Mesothelial cell of epicardium (in vitro differentiated cells): ENCODE measurements at places on chromosomes 2 and 18. TPM values are rescaled to one million over a fixed set of nuclear protein-coding genes. Genes with fewer than 3 reads are reported as not detected.

DNA sequence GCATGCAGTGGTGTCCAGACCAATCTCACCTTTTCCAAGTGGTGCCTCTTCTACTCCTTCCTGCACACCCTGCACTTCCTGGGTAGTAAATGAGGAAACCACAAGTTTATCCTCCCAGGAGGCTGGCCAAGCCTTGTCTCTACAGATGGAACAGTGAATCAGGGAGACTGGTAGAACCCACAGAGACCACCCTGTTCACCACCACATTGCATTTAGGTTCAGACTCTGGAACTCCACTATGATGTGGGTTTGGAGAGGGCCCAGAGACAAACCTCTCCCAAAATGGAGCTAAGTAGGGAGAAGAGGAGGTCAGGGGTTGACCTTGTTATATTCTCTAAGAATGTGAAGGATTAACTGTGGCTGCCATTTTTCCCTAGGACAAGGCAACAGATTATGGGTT is 102.8 kb upstream of the FZD7 start:
- peaks cover 10% of the 10 kb centered on the region for H3K36me3 ChIP-seq
- no peaks in the 10 kb centered on the region for H3K27me3 ChIP-seq
- no peak overlapping the region for H3K27ac ChIP-seq
- no peak for DNase-seq

Gene MOB1A
- 90.4 to 98.3 TPM (median 96.4 TPM) in 3 replicates for total RNA-seq

- DNase-seq, result no peak
- H3K4me3 ChIP-seq, result no peak overlapping the region
- H3K4me1 ChIP-seq, result no peaks in the 10 kb centered on the region
- H3K27me3 ChIP-seq, result no peaks in the 10 kb centered on the region
- H3K27ac ChIP-seq, result no peak overlapping the region
Measured at GRCh38 chr18:69778680-69779079, 169.0 kb downstream of the CD226 start.

Gene IHH
- total RNA-seq, result 0.18 to 0.62 TPM (median 0.38 TPM) in 3 replicates

GRCh38 chr2:72824224-72824842 is 1.5 kb downstream of the EXOC6B start:
- peaks cover 66% of the 10 kb centered on the region for H3K4me1 ChIP-seq
- DNase-seq, result no peak
- H3K36me3 ChIP-seq, result peaks cover 9% of the 10 kb centered on the region
- peak overlapping the region; percentile 99 for H3K27ac ChIP-seq
- no peaks in the 10 kb centered on the region for H3K27me3 ChIP-seq

- H3K27me3 ChIP-seq, result peaks cover 5% of the 10 kb centered on the region
- H3K36me3 ChIP-seq, result no peaks in the 10 kb centered on the region
- no peak for DNase-seq
- H3K27ac ChIP-seq, result peak overlapping the region; percentile 44
- no peak overlapping the region for H3K4me3 ChIP-seq
Measured at GRCh38 chr2:19474128-19474527, 115.7 kb upstream of the OSR1 start.

DNA sequence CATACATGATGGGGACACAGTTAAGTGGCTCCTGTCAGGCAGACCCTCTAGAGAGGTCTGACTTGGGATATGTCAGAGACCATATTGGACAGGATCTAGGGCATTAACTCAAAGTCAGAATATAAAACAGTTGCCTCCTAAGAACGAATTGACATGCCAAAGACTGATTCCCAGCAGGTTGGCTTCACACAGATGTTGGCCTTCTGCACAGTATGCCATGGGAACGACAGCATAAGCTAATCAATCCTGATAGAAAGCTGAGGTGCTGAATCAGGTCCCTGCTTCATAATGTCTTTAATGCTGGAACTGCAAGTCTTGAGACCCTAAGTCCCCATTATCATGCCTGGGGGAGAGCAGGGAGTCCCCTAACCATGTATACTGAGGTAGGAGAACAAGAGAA is 165.1 kb downstream of the SRBD1 start:
- no peaks in the 10 kb centered on the region for H3K36me3 ChIP-seq
- no peaks in the 10 kb centered on the region for H3K4me1 ChIP-seq
- H3K27me3 ChIP-seq, result no peaks in the 10 kb centered on the region

Gene TANC1
- 132 to 138 TPM (median 134 TPM) in 3 replicates for total RNA-seq

GRCh38 chr2:69212238-69213028 is 174.6 kb downstream of the GFPT1 start:
- no peak for DNase-seq
- peaks cover 16% of the 10 kb centered on the region for H3K36me3 ChIP-seq
- peaks cover 23% of the 10 kb centered on the region for H3K4me1 ChIP-seq
- H3K27me3 ChIP-seq, result no peaks in the 10 kb centered on the region

DNA sequence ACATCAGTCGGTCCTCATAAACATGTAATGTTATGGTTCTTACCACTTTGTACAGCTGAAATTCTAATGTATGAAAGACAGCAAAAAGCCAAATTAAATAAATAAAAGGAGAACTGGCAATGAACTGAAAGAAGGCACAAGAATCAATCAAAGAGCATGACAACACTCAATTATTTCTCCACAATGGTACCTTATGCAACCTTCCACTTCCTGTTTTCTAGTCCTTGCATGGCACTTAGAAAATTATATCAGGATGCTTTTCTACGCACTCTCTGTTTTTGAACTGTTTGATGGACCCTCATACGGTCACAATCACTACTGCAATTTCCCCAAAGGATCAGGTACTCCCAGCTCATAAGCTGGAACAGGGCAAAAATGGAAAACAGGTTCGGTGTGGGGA is 81.6 kb downstream of the EPB41L3 start:
- peaks cover 58% of the 10 kb centered on the region for H3K4me1 ChIP-seq
- H3K36me3 ChIP-seq, result no peaks in the 10 kb centered on the region
- no peak overlapping the region for H3K4me3 ChIP-seq
- H3K27ac ChIP-seq, result no peak overlapping the region
- no peaks in the 10 kb centered on the region for H3K27me3 ChIP-seq
- DNase-seq, result no peak

DNA sequence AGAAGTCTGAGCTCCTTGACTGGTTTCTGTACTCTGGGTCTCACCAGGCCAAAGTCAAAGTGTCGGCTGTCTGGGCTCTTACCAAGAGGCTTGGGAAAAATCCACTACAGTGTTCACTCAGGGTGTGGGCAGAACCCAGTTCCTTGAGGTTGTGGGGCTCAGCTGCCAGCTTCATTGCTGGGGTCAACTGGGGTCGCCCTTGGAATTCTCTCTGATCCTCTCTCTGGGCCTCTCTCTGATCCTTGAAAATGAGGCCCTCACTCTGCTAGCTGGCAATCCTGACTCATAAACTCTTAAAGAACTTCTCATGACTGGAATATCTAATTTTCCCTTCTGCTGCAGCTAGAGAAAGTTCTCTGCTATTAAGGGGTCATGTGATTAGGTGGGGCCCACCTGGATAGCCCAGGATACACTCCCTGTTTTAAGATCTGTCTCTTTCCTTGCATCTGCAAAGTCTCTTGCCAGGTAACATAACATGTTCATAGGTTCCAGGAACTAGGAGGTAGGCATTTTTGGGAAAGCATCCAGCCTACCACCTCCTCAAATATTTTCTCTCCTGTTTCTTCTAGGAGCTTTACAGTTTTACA is 66.3 kb downstream of the SP110 start:
- no peaks in the 10 kb centered on the region for H3K36me3 ChIP-seq
- no peaks in the 10 kb centered on the region for H3K27me3 ChIP-seq
- no peak for DNase-seq
- H3K4me1 ChIP-seq, result peaks cover 3% of the 10 kb centered on the region
- H3K4me3 ChIP-seq, result no peak overlapping the region
- H3K27ac ChIP-seq, result no peak overlapping the region

DNA sequence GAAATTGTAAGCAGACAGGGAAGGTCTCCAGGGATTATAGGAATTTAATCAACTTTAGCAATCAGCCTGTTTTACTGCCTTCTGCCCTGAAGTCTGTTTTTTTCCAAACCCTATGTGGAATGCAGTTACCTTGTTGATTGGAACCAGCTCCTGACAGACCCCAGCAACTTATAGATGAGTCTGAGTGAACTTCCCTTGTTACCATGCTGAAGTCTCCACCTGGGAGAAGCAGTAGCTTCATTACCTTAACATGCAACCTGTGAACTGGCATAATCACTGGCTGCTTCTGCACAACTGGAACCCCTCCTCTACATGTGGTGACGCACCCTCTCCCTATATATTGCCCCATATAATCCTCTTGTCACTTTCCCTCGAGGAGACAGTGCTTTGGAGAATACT is 226.3 kb upstream of the SPOPL start:
- H3K4me3 ChIP-seq, result no peak overlapping the region
- H3K4me1 ChIP-seq, result peaks cover 40% of the 10 kb centered on the region
- DNase-seq, result no peak
- no peaks in the 10 kb centered on the region for H3K27me3 ChIP-seq

DNA sequence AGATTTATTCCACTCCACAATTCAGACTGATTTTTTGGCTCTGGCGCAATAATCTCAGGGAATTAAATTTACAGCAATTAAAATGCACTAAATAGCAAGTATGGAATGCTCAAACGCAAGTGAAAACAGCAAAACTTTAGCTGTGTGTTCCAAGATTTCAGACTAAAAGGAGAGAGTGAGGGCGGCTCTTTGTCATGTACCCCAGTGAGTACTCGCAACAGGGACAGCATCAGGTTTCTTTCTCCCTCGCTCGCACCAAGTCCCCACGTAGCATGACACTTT is 1.1 kb downstream of the ROCK2 start:
- H3K36me3 ChIP-seq, result peaks cover 6% of the 10 kb centered on the region
- H3K4me1 ChIP-seq, result peaks cover 39% of the 10 kb centered on the region
- peak overlapping the region; percentile 98 for H3K27ac ChIP-seq
- H3K27me3 ChIP-seq, result no peaks in the 10 kb centered on the region
- DNase-seq, result no peak

DNA sequence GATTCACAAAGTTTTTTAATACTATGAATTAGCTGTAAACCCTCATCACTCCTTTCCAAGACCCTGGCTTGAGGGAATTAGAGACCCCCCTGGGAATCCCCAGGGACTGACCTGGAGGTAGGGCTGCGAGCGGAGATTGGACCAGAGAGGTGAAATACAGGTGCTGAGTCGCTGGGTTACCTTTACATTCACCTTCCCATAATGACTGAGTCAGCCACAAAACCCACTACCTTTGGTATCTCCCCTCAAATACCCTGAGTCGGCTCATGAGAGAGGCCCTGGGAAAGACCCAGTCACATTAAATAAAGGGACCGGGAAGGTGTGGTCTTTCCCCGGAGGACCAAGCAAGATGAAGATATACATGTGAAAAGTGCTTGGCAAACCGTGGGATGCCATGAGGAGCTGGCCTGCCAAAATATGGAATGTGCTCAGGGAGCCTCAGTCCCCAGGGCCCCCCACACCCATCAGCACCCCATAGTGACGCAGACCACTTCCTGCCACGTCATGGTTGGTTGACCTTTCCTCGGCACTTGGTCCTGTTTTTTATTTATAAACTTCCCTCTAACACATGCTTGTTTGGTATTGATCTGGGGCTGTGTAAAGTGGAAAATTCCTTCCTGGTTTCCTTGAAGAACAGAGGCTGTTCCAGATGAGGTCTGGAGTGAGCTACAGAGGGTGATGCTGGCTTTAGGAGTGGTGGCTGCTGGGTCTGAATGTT is 51.4 kb downstream of the IL1RL2 start:
- peaks cover 1% of the 10 kb centered on the region for H3K27me3 ChIP-seq
- H3K4me3 ChIP-seq, result no peak overlapping the region
- H3K27ac ChIP-seq, result no peak overlapping the region
- H3K4me1 ChIP-seq, result peaks cover 5% of the 10 kb centered on the region

DNA sequence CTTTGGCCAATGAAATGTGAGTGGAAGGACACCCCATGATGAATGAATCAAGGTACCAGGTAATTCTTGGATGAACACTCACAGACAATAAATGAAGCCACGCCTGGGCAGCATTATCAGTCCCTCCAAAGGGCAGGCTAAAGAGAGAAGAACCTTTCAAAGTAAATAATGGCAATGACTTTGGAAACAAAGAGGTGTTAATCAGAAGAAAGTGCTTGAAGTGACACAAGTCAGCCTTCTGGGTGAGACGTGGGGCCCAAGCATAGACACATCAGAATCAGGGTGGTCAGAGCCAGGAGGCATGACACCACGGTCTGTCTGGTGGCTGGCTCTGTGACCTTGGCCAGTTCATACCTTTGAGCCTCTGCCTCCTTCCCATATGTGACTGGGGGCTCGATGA is 103.3 kb downstream of the POLR1A start:
- DNase-seq, result no peak
- no peak overlapping the region for H3K4me3 ChIP-seq
- H3K27ac ChIP-seq, result no peak overlapping the region
- H3K4me1 ChIP-seq, result peaks cover 43% of the 10 kb centered on the region
- H3K27me3 ChIP-seq, result no peaks in the 10 kb centered on the region

DNA sequence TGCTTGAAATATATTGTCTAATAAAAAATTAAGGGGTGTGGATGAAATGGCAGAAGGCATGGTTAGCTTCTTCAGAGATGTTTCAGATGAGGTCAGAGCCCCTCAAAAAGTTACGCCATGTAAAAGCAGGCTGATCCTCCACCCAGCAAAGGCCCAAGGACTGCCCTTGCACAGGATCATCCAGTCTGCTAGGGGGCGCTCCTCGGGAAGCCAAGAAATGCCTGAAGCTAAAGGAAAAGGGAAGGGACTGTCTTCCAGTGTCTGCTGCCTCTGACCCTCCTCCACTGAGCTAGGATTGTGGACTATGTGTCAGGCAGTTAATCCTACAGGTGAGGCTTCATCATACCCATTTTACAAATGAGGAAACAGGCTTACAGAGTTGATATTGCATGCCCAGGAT is 33.8 kb upstream of the TEX51 start:
- no peaks in the 10 kb centered on the region for H3K4me1 ChIP-seq
- H3K27me3 ChIP-seq, result peaks cover 21% of the 10 kb centered on the region
- DNase-seq, result no peak
- H3K27ac ChIP-seq, result no peak overlapping the region
- H3K36me3 ChIP-seq, result no peaks in the 10 kb centered on the region

Gene POU3F3
- not detected in 3 replicates for total RNA-seq

Gene PREPL
- total RNA-seq, result 47.2 to 48.2 TPM (median 47.8 TPM) in 3 replicates

DNA sequence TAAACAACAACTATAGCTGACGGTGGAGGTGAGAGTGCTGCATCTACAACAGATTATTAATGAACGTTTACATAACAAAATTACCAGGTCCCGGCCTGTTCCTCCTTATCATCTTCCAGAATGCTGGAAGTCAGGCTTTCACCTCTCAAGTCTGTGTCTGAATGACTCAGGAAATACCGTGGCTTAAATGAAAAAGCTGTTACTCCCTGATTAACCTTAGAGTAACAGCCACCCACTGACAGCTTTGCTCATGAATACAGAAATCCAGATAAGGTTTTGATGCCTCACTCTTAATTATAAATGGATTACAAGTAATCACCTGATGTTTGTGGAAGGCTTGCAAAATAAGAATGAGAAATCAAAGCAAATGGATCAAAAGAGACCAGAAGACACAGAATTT is 885.3 kb upstream of the CELF4 start:
- DNase-seq, result no peak
- H3K27ac ChIP-seq, result peak overlapping the region; percentile 5

Gene UGT1A1
- total RNA-seq, result not detected in 3 replicates

Gene ASIC4
- total RNA-seq, result 0.98 to 1.4 TPM (median 1.1 TPM) in 3 replicates

DNA sequence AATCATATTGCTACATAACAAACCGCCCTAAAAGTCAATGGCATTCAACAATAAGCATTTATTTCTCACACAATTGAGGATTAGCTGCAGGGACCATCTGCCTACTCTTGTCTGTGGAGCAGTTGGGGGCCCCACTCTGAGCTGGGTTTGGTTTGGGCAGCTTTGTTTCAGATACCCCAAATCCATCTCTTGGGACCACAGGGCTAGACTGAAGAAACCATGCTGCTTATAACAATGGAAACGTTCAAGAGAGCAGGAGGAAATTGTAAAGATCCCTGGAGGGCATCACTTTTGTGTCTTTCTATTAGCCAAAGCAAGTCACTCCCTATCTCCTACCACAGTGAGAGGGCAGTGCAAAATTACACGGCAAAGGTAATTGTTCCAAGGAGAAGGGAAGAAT is 146.5 kb upstream of the MGAT5 start:
- H3K27ac ChIP-seq, result no peak overlapping the region
- no peaks in the 10 kb centered on the region for H3K36me3 ChIP-seq
- no peak overlapping the region for H3K4me3 ChIP-seq
- peaks cover 5% of the 10 kb centered on the region for H3K27me3 ChIP-seq
